ENCODE measurements at places on chromosomes 6 and 20. TPM values are rescaled to one million over a fixed set of nuclear protein-coding genes. Genes with fewer than 3 reads are reported as not detected.

The ANKRD66 gene
- not detected for polyA plus RNA-seq

The MAP3K7 gene
- 18.8 TPM for polyA plus RNA-seq

The EFCAB8 gene
- polyA plus RNA-seq, result not detected

The IRF4 gene
- 2.7 TPM for polyA plus RNA-seq

The CLVS2 gene
- polyA plus RNA-seq, result not detected

The NKX2-4 gene
- polyA plus RNA-seq, result not detected

The RPS6KA2 gene
- polyA plus RNA-seq, result 3.4 TPM

The OR12D3 gene
- not detected for polyA plus RNA-seq

The KCNK16 gene
- polyA plus RNA-seq, result not detected

The LINC00237 gene
- not detected for polyA plus RNA-seq

The GPR63 gene
- polyA plus RNA-seq, result 0.10 TPM

The BIRC7 gene
- not detected for polyA plus RNA-seq

The SRSF12 gene
- polyA plus RNA-seq, result 0.06 TPM

The ZKSCAN3 gene
- 4.2 TPM for polyA plus RNA-seq

The OR2H2 gene
- polyA plus RNA-seq, result not detected

The SUN5 gene
- not detected for polyA plus RNA-seq

The PI3 gene
- not detected for polyA plus RNA-seq

The ABHD16B gene
- not detected for polyA plus RNA-seq

The LRRC73 gene
- not detected for polyA plus RNA-seq

The SAPCD1 gene
- 0.89 TPM for polyA plus RNA-seq

The HUS1B gene
- 1.7 TPM for polyA plus RNA-seq

The GNAS-AS1 gene
- polyA plus RNA-seq, result not detected

The AVP gene
- not detected for polyA plus RNA-seq

The BRD2 gene
- 13.7 TPM for polyA plus RNA-seq

Measured in CD4-positive, alpha-beta memory T cell (primary cell).